ENCODE measurements at places on chromosomes 3 and 15.

DNA sequence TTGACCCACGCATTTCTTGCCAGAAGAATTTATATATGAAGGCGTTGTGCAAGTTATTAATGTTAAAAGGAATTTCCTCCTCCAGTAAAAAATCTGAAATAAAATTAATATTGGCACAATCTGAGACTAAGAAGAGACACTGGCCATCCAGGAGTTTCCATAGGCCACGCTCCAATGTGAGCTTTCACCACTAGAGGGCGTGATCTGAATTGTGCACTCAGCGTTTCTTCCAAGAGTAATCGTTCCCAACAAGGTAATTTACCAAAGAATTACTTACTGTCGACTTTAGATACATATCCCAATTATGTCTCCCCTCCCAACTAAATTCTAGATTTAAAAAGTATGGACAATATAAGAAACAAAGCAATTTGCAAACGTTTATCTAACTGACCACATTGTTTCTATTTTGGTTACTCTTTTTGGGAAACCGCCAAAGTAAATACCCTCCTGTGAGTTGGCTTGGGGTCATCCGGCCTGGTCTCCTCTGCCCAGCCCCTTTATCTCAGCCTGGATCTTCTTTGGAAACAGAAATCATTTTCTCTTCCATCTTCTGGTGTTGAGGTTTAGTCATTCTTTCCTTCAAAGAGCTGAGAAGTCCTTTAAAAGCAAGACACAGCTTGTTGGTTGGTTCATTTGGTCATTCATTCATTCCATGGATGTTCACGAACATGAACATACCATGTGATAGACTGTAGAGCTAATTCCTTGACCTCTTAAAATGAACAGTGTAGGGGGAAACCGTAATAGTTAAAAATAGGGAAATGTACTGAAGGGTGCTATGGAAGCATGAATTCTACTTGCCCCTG lies 26.2 kb downstream of the POLR2M start:
- no peak for DNase-seq

DNA sequence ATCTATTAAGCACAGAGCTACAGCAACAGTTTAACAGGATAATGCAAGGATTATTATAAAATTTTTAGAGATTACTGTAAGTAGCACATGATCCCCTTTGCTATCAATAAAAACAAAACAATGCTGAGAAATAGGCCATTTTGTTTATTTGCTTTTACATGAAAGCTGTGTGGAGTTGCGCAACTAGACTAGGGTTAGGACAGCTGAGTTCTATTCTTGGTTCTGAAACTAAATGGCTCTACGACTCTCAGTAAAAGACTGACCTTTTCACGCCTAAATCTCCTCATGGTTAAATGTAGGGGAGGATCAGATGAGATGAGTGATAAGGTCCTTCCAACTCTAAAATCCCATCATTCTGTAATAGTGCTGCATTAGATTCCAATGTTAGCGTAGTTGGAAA lies 25.0 kb downstream of the KCNMB2 start:
- DNase-seq: no peak

GRCh38 chr3:67458896-67459530 lies 195.4 kb downstream of the SUCLG2 start:
- DNase-seq: no peak

GRCh38 chr15:64185146-64185911 lies 22.5 kb upstream of the PPIB start:
- DNase-seq: no peak

GRCh38 chr3:196518966-196519717 lies 4.0 kb upstream of the SMCO1 start:
- no peak for DNase-seq

DNA sequence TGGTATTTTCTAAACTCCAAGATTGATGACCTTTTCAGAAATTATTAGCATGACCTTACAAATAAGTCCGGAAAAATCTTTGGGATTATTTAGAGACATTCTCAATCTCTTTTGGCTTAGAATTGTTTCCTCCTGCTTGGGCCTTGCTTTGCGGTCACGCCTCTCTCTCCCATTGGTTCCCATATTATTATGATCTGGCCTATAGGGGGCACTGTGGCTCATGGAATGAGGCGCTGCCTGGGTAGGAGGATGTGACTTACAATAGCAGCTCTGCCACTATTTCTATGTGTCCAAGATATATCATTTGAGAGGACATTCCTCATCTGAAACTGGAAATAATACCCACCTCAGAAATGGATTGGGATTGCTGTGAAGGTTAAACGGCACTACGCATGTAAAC lies 464.9 kb downstream of the MFSD1 start:
- peak; percentile 49 for DNase-seq

- DNase-seq: no peak
These were observed 13.7 kb downstream of the MAP2K1 start for GRCh38 chr15:66400351-66400774.

DNA sequence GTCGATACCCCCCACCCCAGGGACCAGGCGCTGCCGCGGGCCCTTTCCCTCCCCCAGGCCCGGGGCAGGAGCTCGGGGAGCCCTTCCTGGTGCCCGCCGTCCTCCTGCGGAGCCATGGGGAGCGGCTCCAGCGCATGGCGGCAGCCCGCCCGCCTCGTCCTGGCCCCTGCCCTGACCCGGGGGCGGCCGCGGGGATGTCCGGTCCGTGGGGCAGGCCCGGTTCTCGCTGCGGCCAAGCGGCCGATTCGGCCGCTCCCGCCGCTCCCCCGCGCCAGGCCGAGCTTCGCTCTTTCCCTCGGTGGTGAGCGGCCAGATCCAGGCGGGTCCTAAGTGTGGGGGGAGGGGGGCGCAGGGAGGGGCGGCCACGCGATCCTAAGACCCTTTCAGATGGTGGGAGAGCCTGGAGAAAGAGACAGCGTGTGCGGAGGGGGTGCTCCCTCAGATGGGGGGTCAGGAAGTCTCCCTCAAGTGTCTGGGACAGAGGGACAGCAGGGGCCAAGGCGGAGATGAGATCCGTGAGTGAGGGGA lies 1.3 kb downstream of the NEIL1 start:
- no peak for DNase-seq

- DNase-seq: no peak
These were observed 218.2 kb upstream of the ADAMTS9 start for GRCh38 chr3:64905906-64906410.

- DNase-seq: no peak
These were observed 253.8 kb upstream of the RARB start for GRCh38 chr3:25174251-25174650.

- no peak for DNase-seq
These were observed 207.1 kb downstream of the LRRN1 start for GRCh38 chr3:4006288-4006687.

DNA sequence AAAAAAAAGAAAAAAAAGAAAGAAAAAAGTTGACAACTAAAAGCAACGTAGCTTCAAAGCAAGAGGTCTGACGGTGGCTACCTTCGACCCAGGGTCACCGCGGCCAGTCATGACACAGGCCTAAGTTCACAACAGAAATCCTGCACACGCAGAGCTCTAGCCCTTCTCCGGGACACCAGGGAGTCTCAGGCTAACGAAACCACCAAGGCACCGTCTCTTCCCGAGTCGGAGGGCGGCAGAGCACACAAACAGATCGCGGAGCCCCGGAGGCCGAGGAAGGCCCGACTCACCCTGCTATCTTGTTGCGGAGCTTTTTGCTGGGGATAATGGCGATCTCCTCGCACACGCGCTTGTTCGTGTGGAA lies 584 bp downstream of the RPS17 start:
- DNase-seq: no peak

DNA sequence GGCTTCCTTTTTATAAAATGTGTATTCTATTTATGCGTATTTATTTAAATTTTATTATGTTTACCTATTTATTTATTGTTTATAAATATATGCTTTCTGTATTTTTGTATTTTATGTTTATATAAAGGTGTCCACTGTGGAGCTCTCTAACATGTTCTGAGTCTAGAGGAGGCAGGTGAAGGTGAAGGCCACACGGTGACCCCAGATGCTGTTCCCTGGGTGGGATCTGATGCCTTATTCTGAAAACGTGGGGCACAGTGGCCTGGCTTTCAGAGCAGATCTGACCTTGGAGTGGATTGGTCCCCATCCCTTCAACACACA lies 104.7 kb upstream of the SLC7A14 start:
- no peak for DNase-seq

- DNase-seq: no peak
These were observed 115.7 kb downstream of the RPL22L1 start for GRCh38 chr3:170754311-170754693.

DNA sequence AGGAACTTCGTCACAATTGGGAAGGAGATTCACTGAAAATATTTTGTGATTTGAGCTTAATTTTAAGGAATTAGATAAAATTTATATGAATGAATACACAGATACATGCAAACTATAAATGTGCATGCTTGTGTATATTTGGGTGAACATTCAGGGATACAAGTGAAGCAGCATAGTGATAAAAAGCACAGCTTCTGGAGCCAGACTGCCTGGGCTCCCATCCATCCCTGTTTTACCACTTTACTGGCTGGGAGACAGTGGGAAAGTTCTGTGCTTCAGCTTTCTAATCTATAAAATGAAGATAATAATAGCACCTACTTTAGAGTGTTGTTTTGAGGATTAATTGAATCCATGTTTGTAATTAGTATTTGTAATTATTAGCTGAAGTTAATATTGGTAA lies 8.1 kb upstream of the EPHA6 start:
- DNase-seq: no peak

DNA sequence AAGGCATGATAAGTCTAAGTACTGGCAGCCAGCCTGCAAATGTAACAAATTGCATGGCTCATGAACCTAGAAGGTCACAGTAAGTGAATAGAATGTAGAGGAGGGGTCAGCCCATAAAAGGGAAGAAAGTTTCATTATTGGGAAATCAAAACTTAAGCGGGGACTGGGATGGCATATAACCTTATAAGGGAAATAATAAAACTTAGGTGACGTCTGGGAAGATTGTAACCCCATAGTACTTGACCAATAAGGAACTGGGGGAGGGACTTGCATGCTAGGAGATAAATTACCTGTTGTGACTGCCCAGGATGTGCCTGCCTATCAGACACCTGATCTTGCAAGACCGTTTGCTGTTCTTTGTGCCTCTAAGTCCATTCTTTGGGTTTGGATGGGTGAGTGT lies 28.1 kb upstream of the MCTP2 start:
- DNase-seq: no peak

GRCh38 chr3:27127879-27128278 lies 241.3 kb downstream of the NEK10 start:
- DNase-seq: no peak

DNA sequence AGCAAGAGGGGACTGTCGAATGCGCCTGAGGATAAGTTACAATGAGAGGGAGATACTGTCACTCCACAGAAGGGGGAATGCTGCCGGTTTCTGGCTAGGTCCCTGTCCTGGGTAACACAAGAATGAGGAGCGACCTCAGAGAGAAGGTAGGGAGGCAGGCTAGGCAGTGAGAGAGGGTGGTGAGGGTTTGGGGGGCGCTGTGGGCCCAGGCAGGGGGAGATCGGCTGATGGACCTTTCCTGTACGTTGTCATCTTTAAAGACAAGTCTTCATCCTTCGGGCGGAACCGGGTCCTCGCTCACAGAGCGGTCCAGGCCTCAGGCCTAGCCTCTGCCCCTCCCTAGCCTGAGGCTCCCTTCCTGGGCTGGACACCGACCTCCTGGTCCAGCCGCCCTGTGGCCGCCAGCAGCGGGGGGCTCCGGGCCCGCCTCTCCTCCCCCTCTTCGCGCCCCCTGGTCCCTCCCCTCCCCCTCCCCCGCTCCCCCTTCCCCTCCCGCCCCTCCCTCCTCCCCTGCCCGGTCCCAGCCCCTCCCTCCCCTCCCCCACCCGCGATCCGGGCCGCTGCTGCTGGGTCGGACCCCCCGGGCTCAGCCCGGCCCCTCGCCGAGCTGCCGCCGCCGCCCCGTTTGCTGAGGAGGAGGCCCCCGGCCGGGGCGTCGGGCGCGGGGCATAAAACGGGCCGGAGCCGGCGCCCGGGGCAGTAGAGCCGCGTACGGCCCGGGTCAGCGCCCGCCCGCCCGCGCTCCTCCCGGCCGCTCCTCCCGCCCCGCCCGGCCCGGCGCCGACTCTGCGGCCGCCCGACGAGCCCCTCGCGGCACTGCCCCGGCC lies at the start of gene CHRD:
CHRD (plus strand) TSS at position 697 of the 827 bp plus-strand sequence. CDS start 265 bp downstream, outside the sequence.
- DNase-seq: no peak

GRCh38 chr15:56736308-56736707 lies 3.0 kb upstream of the ZNF280D start:
- DNase-seq: no peak

- DNase-seq: no peak
These were observed 30.6 kb downstream of the INTS14 start for GRCh38 chr15:65580287-65580686.

DNA sequence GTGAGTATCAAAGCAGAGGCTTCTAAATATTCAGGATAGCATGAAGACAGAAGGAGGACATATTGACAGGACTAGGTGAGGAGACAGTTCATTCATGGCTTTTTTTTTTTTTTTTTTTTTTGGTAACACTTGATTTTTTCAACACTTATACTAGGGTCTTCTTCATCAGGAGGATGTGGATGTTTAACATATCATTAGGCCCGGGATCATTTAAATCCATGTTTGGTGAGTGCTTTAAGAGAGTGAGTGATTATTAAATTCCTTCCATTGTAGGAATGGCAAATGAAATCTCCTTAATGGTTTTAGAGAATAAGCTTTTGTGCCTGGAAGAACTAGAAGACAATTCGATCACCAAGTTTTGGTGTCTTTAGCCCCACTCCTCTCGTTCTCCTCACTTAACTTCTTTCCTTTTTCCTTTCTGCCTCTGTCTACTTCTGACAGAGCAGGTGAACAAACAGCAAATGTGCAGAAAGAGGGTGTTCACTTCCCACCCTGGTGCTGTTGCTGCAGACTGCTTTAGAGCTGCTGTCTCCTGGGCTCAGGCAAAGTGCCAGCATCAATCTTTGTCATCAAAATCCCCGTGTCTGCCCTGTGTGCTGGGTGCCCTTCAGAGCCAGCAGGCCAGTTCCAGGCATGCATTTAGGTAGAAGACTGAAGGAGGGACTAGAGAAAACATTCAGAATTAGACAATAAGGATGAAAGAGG lies 35.6 kb upstream of the RAB11A start:
- no peak for DNase-seq

- DNase-seq: no peak
These were observed 19.9 kb downstream of the RBPMS2 start for GRCh38 chr15:64755427-64755940.

DNA sequence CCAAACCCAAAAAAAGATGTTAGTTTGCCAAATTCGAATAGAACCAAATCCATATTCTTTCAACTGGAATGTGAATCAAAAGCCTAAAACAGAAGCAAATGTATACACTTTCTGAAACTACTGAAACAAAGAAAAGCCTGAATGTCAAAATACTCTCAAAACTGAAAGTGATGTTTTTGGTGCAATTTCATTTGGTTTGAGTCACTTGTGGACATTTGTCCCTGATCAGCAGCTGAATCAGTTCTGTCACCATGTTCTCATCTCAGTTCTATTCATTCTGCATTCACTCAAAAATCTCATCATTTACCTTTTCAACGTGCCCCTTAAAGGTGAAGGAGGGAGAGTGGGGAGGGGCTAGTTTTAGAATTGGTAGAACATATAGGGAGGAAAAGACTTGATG lies 266.8 kb downstream of the ABHD5 start:
- no peak for DNase-seq
